ENCODE measurements at places on chromosomes 5 and 9.

DNA sequence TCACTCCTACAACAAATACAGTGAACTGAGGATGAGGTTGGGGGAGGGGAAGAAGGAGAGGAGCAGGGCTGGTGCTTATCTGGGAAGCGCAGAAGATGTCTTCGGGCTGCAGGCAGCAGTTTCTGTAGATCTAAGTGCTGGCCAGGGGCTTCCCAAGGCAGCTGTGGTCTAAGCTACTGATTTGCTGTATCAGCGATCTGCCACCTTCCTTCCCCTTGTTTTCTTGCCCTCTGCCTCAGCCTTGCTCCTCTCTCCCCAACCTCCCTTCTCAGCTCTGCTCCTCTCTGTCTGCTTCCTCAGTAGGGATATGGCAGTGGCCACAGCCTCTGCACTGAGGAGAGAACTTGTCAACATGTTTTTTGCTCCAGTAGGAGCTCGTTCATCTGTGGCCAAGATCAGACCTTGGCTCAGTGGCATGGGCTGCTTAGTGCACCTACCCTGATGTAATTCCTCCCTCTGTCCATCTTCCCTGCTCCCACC lies 42.8 kb upstream of the IL6ST start:
- DNase-seq = no peak

- DNase-seq = no peak
These were observed 10.0 kb upstream of the STRBP start for GRCh38 chr9:123278361-123278760.

DNA sequence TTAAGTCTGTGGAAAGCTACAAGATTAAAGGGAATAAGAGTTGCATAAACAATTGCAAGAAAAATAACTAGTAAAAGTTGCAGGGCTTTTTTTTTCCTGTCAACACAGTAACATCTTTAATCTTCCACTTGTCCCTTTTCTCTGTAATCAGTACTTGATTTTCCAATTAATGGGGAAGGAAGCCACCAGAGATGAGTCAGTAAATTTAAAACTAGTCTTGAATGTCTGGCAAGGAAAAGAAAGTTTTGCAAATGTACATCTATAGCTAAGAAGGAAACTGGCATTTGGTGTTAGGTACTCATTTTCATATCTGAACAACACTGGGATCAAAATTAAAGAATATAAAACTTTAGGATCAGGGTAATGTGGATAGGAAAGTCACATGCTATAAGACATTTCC lies 17.1 kb downstream of the DAP start:
- DNase-seq = no peak

DNA sequence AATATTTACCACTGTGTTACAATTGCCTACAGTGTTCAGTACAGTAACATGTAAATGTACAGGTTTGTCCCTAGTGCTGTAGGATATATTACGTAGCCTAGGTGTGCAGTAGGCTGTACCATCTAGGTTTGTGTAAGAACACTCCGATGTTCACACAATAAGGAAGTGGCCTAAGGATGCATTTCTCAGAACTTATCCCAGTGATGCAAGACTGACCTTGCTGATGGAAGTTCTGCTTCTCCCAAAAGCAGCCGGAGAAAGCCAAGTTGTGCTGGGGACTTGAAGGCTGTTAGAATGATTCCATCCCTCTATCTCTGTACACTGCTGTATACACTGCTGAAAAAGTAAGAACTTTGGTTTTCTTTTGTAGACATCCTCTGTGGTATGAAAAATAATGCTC lies 21.6 kb downstream of the NEUROG1 start:
- DNase-seq = no peak

DNA sequence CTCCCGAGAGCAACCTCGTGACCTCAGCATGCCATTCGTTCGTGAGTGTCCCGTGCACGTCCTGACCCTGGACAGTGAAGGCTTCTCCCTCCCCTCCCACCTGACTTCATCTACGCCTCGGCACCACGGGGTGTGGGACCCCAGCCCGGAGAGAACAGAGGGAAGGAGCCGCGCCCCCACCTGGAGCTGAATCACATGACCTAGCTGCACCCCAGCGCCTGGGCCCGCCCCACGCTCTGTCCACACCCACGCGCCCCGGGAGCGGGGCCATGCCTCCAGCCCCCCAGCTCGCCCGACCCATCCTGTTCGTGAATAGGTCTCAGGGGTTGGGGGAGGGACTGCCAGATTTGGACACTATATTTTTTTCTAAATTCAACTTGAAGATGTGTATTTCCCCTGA lies 38.3 kb upstream of the FCN2 start:
- DNase-seq = no peak

DNA sequence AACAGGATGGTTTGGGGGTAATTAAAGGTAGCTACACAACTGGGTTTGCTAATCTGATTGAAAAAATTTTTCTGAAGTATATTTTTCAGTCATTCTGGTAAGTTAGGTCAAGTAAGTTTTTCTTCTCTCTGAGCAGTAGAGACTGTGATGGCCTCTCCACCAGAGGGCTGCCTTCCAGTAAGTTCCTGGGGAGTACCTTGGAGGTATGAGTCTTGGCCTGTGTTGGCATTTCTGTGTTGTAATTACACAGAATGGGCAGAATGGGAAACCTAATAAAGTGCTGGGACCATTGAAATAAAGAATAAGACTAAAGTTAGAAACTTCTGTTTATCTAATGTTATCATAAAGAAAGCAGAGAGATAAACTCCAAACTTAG lies 430.8 kb downstream of the ARHGEF28 start:
- peak; percentile 10 for DNase-seq

DNA sequence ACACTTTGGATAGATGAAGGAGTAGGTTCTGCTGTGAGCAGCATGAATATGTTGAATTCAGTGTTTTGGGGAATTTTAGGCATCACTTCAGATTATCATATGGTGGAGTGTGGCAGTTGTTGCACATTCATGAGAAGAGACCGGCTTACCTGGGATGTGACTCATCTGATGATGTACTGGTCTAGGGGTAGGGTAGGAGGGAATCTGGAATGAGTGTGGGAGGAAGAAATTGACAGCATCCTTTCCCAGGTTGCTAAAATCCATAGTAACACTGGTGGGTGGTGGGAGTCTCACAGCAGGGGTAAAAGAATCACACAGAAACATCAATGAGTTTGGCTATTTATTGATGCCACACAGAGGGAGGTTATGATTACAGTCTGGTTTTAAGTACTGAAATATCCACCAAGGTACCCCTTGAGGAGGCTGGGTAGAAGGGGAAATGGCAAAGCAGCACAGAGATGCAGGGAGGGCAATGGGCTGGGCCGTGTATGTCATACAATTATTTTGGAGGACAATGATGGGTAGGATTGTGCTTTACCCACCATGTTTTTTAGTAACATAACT lies 82.5 kb downstream of the TARS1 start:
- no peak for DNase-seq

- DNase-seq = no peak
These were observed 37.0 kb downstream of the HACD4 start for GRCh38 chr9:20994486-20994885.
